B cell (primary cell): ENCODE measurements at places on chromosomes 12 and 14. TPM values are rescaled to one million over a fixed set of nuclear protein-coding genes. Genes with fewer than 3 reads are reported as not detected.
A peak's percentile ranks its signal among the peaks of the same experiment; 100 is the strongest.

DNA sequence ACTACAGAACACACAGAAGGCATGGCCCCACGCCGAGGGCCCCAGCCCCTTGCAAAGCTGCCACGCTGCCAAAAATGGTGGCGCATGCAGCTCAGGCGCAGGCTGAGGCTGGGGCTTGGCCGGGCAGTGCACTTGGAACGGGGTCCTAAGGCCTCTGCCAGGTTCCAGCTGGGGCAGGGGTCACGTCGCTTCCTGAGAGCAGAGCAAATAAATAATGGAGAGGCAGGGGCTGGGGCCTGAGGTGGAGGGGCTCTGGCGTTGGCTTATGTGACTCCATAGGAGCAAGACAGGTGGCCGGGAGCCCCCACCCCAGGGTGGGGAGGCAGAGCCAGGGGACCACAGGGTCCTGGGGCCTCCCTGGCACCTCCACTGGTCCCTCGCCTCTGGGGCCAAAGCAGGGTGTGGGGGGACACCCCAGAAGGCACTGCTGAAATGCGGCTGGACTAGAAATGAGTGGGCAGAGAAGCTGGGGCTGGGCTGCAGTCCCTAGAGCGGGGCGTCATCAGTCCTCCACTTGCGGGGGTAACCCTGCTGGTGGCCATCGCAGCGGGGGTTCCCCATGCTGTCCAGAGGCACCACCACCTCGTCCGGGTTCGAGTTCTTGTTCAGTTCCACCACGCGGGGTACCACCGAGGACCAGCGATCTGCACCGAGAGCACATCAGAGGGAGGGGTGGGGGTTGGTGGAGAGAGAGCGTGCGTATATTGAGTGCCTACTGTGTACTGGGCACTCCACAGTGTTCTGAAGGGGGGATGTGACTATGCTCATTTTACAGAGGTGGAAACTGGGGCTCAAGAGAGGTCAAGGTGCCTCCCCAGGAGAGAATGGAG is 49.8 kb downstream of the TRPV4 start:
- H3K4me3 ChIP-seq = no peak overlapping the region
- no peaks in the 10 kb centered on the region for H3K27me3 ChIP-seq
- no peaks in the 10 kb centered on the region for H3K4me1 ChIP-seq
- no peaks in the 10 kb centered on the region for H3K36me3 ChIP-seq

- no peak for DNase-seq
- no peaks in the 10 kb centered on the region for H3K36me3 ChIP-seq
- no peaks in the 10 kb centered on the region for H3K27me3 ChIP-seq
- H3K4me1 ChIP-seq = peaks cover 12% of the 10 kb centered on the region
- no peak overlapping the region for H3K27ac ChIP-seq
These were observed 47.4 kb downstream of the ATF7 start for GRCh38 chr12:53578783-53579182.

DNA sequence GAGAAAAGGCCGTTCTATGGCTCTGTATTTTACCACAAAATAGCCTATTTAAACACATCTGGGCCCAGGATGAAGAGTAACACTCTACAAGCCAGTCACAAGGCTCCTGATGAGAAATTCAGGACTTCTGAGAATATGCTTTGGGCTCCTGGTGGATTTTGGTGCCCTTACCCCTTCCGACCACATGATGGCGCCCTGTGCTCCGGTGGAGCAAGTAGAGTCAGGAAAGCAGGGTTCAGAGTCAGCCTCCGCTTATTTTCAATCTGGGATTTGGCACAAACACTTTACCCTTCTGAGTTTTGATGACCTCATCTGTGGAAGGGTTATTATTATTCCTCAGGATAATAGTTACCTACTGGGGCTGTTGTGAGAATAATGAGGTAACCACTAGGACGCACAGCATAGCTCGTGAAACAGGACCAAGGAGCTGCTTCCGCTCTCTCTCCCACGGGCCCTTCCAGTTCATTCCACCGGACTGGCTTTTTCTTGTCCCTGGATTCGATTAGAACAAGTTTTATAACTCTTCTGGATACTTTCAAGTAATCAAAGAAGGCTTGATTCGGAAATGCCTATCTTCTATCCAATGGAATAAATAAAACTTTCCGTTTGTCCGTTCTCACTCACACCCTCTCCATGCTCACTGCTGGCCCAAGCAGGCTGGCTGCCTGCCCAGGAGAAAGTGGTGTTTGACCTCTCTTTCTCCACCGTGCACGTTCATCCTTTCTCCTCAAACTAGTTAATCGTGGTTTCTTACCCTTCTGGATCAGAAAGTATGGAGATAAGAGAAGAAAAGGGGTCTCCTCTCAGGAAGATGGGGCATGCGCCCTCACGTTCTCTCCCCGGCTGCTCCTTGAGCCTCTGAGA is 104.6 kb downstream of the GALC start:
- DNase-seq = no peak
- no peaks in the 10 kb centered on the region for H3K27me3 ChIP-seq
- no peak overlapping the region for H3K4me3 ChIP-seq

DNA sequence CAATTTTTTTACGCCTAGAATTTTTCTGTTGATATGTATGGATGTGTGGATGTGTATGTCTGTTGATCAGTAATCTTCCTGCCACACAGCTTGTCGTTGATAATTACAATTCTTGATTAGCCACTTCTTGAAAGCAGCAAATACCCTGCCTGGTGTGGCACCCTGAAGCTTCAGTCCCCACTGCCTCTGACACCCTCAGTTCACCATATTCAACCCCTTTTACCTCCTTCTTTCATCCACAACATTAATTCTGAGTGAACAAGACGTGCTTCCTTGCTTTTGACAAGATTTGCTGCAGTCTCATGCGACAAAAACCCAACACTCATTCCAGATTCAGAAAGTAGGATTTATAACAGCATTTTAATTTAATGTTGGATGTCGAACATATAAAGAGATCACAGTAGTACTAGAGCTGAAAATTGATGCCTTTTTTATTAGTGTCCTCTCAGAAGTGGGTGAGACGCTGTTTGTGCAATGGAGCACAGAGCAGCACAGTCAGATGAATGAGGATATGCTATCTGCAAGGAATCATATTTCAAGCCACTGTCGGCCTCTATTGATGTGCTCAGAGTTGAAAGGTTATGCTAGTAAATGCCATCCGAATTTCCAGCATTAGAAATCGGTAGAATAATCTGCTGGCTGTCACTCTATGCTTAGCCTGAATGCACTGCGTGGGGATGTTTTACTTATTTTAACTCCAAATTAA is 383.7 kb downstream of the EGLN3 start:
- no peak overlapping the region for H3K4me3 ChIP-seq
- no peaks in the 10 kb centered on the region for H3K36me3 ChIP-seq
- H3K27me3 ChIP-seq = no peaks in the 10 kb centered on the region
- no peak overlapping the region for H3K27ac ChIP-seq
- no peak for DNase-seq

GRCh38 chr12:96212456-96213375 is 18.5 kb downstream of the ELK3 start:
- peaks cover 73% of the 10 kb centered on the region for H3K4me1 ChIP-seq
- H3K4me3 ChIP-seq = no peak overlapping the region
- peak overlapping the region; percentile 53 for H3K27ac ChIP-seq
- H3K36me3 ChIP-seq = no peaks in the 10 kb centered on the region
- no peaks in the 10 kb centered on the region for H3K27me3 ChIP-seq

DNA sequence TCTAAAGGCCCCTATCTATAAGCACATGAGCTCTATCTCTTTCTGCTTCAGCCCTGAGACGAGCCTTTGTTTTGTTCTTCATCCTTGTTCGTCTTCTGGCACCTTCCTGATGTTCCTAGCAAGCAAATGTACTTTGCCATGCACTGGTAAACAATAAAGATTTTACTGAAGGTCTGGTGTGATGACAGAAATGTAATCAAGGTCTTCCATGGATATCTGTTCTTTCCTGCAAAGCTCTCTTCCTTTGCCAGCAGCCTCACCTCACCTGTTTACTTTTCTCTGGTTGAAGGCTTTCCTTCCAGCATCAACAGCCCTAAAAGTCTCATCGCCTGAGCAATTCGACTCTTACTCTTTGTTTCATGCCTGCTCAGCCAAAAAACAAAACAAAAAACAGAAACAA is 330.3 kb downstream of the PCNX1 start:
- H3K27ac ChIP-seq = no peak overlapping the region
- no peaks in the 10 kb centered on the region for H3K4me1 ChIP-seq
- no peaks in the 10 kb centered on the region for H3K36me3 ChIP-seq
- no peak for DNase-seq
- no peak overlapping the region for H3K4me3 ChIP-seq
- H3K27me3 ChIP-seq = no peaks in the 10 kb centered on the region

DNA sequence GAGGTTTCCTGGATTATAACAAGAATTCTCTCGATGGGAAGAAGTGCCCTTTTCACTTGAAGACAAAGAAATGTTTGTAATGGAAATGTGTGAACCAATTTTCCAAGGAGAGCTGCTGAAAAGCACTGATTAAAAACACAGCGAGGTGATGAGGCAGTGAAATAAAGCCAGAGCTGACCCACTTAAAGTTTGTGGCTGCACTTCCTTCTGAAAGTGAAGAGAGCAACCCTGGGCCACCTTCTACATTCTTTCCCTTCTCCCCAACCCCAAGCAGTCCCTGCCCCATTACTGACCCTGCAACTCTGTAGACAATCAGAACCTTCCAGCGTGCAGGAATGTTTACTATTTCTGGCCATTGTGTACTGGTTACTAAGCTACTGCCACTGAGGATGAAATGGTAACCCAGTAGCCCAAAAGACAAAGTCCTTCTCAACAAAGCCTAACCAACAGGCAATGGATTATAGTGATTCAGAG is 173.9 kb downstream of the TTC7B start:
- DNase-seq = no peak
- no peaks in the 10 kb centered on the region for H3K36me3 ChIP-seq
- H3K27me3 ChIP-seq = no peaks in the 10 kb centered on the region
- no peak overlapping the region for H3K4me3 ChIP-seq
- no peaks in the 10 kb centered on the region for H3K4me1 ChIP-seq

DNA sequence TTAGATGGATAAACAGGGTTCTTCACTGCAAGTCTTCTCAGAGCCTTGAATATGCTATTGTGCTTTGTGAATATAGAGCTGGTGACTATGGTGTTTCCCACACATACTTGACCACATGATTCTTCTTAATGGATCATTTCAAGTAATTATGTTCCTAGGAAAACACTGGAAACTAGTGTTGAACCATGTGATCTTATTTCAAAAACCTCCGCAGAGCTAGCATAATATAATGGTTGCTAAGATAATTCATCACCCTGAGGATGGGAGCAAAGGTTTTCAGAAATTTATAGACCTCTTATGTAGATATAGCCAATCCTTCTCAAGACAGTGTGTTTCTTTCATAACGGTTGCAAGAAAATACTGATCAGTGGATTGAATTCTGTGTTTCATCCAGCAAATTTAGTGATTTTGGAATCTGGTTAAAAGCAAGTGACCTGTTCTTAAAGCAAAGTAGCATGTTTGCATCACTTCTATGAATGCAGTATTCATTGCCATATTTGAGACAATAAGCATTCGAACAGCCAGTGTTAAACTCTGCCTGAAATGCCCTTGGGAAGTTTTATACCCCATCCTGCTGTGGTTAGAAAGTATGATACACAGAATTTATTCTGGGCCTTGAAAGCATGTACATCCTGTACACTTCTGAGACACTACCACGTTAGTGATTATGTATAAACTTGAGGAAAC is 341.0 kb upstream of the E2F7 start:
- H3K4me1 ChIP-seq = no peaks in the 10 kb centered on the region
- H3K27ac ChIP-seq = no peak overlapping the region
- no peaks in the 10 kb centered on the region for H3K27me3 ChIP-seq
- H3K4me3 ChIP-seq = no peak overlapping the region
- DNase-seq = no peak
- H3K36me3 ChIP-seq = no peaks in the 10 kb centered on the region

DNA sequence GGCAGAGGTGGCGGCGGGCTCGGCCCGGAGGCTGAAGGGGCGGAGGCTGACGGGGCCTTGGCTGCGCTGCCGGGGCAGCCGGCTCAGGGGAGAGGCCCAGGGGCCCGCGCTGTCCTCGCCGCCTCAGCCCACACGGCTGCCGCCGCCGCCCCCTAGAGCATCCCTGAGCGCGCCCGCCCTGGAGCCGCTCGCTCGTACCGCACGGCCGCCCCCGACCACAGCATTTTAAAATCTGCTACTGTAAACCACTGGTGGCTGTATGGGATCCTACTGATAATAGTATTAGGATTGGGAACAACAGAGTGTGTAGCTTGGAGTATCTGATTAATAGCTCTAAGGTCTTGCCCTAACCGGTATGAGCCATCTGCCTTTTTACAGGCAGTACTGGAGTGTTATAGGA is 22.2 kb upstream of the EDDM3A start:
- peak; percentile 14 for DNase-seq
- no peak overlapping the region for H3K27ac ChIP-seq
- peak overlapping the region; percentile 22 for H3K4me3 ChIP-seq
- peaks cover 24% of the 10 kb centered on the region for H3K4me1 ChIP-seq
- no peaks in the 10 kb centered on the region for H3K36me3 ChIP-seq
- H3K27me3 ChIP-seq = no peaks in the 10 kb centered on the region

GRCh38 chr14:64465831-64466554 is 694 bp downstream of the AKAP5 start:
- H3K27ac ChIP-seq = peak overlapping the region; percentile 61
- DNase-seq = no peak
- H3K27me3 ChIP-seq = no peaks in the 10 kb centered on the region
- H3K4me3 ChIP-seq = peak overlapping the region; percentile 53

GRCh38 chr12:16473610-16474326 is 126.3 kb downstream of the MGST1 start:
- no peaks in the 10 kb centered on the region for H3K4me1 ChIP-seq
- H3K4me3 ChIP-seq = no peak overlapping the region
- DNase-seq = no peak
- no peak overlapping the region for H3K27ac ChIP-seq

DNA sequence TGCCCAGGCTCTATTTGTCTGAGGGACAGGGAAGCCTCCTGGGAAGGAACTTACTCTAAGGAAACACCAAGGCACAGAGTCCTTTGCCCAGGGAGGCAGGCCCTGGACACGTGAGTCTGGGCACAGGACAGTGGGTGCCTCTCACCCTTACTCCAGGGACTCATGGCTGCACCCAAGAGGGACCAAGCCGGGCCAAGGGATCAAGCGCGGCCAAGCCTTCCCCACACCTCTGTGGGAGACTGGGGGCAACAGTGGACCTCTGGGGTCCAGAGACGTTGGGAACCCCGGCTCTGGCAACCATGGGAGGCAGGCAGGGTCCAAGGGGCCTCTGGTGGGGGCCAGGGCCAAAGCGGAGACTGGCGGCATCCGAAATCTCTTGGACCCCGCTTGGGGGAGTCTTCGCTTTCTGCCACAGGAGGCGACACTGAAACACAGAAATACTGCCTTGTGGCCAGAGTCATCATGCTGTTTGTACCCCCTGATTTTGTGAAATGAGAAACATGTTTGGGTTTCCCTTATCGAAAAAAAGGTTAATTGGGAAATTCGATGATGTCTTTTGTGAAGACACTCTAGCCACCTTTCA is 51.7 kb upstream of the BCL11B start:
- no peak overlapping the region for H3K27ac ChIP-seq
- H3K27me3 ChIP-seq = no peaks in the 10 kb centered on the region
- H3K36me3 ChIP-seq = no peaks in the 10 kb centered on the region
- no peak overlapping the region for H3K4me3 ChIP-seq

- no peak overlapping the region for H3K4me3 ChIP-seq
- H3K36me3 ChIP-seq = no peaks in the 10 kb centered on the region
- no peaks in the 10 kb centered on the region for H3K4me1 ChIP-seq
- H3K27ac ChIP-seq = no peak overlapping the region
These were observed 34.2 kb downstream of the DAO start for GRCh38 chr12:108914121-108914531.

GRCh38 chr14:56630707-56631106 is 51.1 kb downstream of the TMEM260 start:
- DNase-seq = no peak
- no peaks in the 10 kb centered on the region for H3K4me1 ChIP-seq
- H3K36me3 ChIP-seq = peaks cover 24% of the 10 kb centered on the region
- H3K4me3 ChIP-seq = no peak overlapping the region
- H3K27me3 ChIP-seq = no peaks in the 10 kb centered on the region
- H3K27ac ChIP-seq = no peak overlapping the region

Gene STON2
- total RNA-seq = not detected in 2 replicates

Gene NDUFA9
- total RNA-seq = 73.3 and 74.2 TPM in 2 replicates

Gene PZP
- not detected in 2 replicates for total RNA-seq

Gene TMBIM4
- total RNA-seq = 85.6 and 88.1 TPM in 2 replicates

Gene SPIC
- not detected in 2 replicates for total RNA-seq

Gene RGS6
- not detected in 2 replicates for total RNA-seq

Gene TPPP2
- total RNA-seq = not detected in 2 replicates
